Kidney (tissue), 22 donors: ENCODE measurements at places on chromosomes 4 and X. TPM values are rescaled to one million over a fixed set of nuclear protein-coding genes. Genes with fewer than 3 reads are reported as not detected.

DNA sequence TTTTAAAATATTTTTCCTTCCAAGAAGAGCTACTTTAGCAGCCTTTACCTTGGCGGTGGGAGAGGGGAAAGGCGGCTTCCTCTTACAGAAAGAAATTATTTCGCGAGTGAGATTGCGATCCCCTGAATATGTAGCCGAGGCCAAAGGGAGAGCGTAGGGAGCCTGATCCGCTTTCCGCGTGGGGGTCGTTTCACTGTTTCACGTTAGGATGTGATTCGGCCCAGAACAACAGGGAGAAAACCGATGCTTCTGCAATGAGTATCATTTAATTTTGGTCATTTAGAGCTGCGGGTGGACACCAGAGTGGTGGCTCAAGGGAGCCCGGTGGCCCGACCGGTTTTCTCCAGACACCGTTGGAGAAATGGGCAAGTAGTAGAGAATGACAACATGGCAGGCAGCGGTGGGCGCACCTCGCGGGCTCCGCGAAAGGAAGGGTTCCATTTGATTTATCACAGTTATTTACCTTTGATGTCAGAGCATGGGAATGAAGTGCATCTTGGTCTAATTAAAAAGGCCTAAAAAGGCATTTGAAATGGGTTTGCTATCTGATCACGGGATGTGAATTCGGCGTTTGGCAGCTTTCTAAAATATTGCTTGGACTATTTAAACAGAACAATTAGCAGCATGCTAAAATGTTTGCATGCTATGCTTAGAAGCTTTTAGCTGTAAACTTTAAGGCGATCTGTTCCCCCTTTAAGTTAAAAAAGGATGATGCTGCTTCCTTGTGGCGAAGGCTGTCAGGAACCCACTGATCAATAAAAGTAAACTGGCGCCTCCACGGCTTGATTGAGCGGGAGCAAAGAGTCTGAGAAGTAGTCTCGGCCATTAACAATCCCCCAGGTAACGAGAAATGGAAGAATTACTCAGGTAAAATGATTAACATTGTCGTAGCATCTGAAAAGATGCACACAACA is 2.0 kb upstream of the PCDH19 start:
- peaks cover 20% of the 10 kb centered on the region for H3K27me3 ChIP-seq
- no peak for DNase-seq
- peaks cover 7% of the 10 kb centered on the region for H3K4me1 ChIP-seq
- H3K4me3 ChIP-seq = no peak overlapping the region

- H3K4me3 ChIP-seq = no peak overlapping the region
- no peak overlapping the region for H3K27ac ChIP-seq
- H3K36me3 ChIP-seq = no peaks in the 10 kb centered on the region
- no peaks in the 10 kb centered on the region for H3K4me1 ChIP-seq
- H3K27me3 ChIP-seq = no peaks in the 10 kb centered on the region
These were observed 438.3 kb downstream of the CENPC start for GRCh38 chr4:67106861-67107460.

DNA sequence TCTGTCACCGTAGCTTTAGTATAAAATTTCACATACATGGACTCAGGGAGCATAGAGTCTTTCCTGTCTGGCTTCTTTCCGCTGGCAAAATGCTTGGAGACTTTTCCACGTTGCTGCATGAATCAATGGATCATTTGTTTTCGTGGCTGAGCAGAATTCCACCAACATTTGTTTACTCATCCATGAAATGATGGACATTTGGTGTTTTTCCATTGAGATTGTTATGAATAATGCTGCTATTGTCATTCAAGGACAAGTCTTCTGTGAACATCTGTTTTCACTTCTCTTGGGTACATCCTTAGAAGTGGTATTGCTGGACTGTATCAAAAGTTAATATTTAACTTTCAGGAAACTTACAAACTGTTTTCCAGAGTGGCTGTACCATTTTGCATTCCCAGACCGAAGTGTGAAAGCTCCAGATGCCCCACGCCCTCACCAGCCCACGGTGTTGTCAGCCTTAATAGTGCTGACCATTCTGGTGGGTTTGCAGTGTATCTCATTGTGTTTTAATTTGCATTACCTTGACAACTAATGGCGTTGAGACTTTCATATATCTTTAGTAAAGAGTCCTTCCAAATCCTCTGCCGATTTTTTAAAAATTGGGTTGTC is 5.8 kb upstream of the TMEM271 start:
- no peak overlapping the region for H3K27ac ChIP-seq
- no peaks in the 10 kb centered on the region for H3K36me3 ChIP-seq
- peaks cover 28% of the 10 kb centered on the region for H3K27me3 ChIP-seq
- no peaks in the 10 kb centered on the region for H3K4me1 ChIP-seq
- H3K4me3 ChIP-seq = no peak overlapping the region

DNA sequence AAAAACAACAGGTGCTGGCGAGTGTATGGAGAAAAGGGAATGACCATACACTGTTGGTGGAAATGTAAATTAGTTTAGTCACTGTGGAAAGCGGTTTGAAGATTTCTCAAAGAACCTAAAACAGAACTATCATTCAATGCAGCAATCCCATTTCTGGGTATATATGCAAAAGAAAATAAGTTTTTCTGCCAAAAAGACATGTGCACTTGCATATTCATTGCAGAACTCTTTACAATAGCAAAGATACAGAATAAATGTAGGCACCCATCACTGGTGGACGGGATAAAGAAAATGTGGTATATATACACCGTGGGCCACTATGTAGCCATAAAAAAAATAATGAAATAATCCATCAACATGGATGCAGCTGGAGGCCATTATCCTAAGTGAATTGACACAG is 105.1 kb upstream of the FSTL5 start:
- H3K4me1 ChIP-seq = no peaks in the 10 kb centered on the region
- no peak for DNase-seq
- H3K27me3 ChIP-seq = no peaks in the 10 kb centered on the region
- H3K36me3 ChIP-seq = no peaks in the 10 kb centered on the region

GRCh38 chr4:11598591-11598990 is 169.9 kb upstream of the HS3ST1 start:
- H3K4me3 ChIP-seq = no peak overlapping the region
- H3K27ac ChIP-seq = no peak overlapping the region
- no peaks in the 10 kb centered on the region for H3K36me3 ChIP-seq
- DNase-seq = no peak
- no peaks in the 10 kb centered on the region for H3K4me1 ChIP-seq

Gene GLRA2
- not detected for total RNA-seq

Gene MAP3K15
- 3.7 TPM for total RNA-seq

Gene SPINK2
- 1.0 TPM for total RNA-seq

Gene TRO
- total RNA-seq = 11.6 TPM

Gene SLC4A4
- total RNA-seq = 37.1 TPM

Gene FRAS1
- total RNA-seq = 31.5 TPM

Gene PDE5A
- total RNA-seq = 29.4 TPM
